ENCODE measurements at places on chromosomes 11 and 22.

DNA sequence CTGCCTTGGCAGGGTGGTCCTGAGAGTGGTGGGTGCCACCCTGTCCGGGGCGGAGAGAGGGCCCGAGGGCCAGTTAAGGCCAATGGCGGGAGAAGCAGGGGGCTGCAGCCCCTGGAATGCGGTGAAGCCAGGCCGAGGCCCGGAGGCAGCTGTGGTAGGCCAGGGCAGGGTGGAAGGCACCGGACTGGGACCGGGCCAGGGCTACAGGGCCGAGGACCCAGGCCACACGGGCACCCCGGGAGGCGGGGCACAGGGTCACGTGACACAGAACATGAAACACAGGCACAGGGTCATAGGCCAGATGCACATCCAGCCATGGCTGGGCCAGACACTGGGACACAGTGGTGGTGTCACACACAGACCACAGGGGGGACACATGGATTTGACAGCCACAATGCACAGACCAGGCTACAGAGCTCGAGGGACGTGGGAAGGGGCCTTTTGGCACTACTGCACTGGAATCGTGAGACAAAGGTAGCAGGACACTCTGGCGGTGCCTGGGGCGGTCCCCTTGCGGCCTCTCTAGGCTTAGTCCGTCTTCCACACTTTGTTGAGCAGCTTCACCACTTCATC, 2.8 kb downstream of the SLC25A1 start:
- DNase-seq: no peak

DNA sequence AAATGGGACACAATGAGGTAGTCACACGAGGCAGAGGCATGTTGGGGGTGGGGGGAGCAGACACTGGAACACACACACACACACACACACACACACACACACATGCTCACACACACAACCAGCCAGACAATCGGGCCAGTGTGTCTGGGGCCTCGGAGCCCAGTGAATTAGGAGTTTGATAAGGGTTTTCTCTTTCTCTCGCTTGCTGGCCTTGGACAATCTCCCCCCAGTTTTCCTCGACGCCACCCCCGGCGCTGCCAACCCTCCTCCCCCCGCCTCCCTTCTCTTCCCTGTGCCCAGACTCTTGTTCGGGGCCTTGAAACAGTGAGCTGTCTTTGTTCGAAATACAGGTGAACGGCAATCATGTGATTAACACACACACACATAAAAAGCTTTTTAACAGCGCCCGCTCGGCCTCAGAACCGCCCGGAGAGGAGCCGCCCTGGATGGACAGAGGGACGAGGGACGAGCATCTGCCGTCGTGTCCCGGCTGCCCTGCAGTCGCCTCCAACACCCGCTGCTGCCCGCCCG, 1.5 kb upstream of the SOX10 start:
- no peak for DNase-seq

GRCh38 chr22:26798462-26799065, 141.2 kb downstream of the MIAT start:
- DNase-seq: no peak

- DNase-seq: no peak
These were observed 36.0 kb downstream of the SYT13 start for GRCh38 chr11:45250035-45250718.

GRCh38 chr22:22087854-22088657, 105.5 kb upstream of the TOP3B start:
- no peak for DNase-seq

- peak; percentile 61 for DNase-seq
These were observed 10.7 kb downstream of the LSP1 start for GRCh38 chr11:1863352-1864216.

DNA sequence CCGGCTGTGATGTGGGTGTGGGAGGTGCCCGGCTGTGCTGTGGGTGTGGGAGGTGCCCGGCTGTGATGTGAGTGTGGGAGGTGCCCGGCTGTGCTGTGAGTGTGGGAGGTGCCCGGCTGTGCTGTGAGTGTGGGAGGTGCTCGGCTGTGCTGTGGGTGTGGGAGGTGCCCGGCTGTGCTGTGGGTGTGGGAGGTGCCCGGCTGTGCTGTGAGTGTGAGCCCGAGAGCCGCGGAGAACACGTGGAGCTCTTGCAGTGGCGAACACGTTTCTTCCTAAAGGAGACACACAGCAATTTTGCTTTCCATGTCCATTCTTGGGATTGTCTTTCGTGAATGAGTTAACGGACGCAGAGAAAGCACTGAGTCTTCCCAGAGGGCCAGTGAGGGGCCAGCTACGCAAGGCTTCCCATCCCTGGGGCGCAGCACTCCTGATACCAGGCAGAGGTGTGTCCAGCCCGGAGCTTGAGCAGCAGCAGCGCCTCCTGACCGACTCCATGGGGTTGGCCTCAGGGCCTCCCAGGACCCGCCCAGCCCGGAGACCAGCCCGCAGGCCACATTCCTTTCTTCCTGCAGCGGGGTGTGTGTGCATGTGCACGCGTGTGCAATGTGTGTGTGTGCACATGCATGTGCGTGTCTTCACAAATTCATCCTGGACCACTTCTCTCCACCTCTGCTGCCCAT, 245.0 kb upstream of the B3GAT1 start:
- DNase-seq: no peak

DNA sequence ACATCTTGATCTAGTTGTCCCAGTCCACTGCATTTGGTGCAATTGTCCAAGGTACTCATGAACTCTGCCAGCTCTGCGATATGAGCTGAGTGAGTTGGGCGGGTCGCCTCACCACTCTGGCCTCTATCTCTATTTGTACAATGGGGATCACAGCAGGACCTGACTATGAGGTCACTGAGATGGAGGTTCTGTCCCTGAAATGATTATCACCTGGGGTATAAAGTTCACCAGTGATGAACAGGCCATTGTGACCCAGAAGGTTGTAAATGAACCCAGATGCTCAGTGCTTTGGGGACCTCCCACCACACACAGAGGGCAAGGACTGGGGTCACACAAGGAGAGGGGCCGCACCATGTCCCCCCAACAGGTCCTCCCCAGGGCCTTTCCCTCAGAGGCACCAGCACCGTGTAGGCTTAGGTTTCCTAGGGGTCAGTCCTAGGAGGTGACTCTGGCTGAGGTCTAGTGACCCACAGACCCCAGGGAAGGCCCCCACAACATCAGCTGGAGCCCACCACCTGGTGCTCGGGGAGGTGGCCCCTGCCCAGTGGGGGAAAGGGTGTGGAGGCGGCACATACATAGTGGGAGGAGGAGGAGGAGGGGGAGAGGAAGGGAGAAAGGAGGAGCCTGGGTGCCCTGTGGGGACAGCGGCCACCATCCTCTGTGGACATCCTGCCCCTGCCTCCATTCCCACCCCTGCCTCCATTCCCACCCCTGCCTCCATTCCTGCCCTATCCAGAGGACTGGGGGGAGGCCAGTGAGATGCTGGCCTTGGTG, 25.0 kb upstream of the IGLL1 start:
- DNase-seq: no peak

DNA sequence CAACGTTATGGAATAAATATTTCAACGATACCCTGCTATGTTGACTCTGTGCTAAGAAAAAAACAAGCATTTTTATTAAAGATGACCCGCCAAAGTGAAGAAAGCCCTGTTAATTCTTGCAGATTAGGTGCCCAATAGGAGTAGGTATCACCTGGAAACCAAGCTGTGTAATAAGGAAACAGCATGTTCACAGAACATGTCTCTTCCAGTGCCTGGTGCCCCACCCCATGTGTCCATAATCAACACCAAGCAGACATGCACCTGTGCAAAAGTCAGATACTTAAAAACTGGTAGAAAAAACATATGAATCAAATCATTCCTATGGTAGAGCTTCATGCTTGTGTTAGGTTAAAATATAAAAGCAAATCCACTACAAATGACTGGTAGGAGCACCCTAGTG, 327.1 kb downstream of the SHANK2 start:
- no peak for DNase-seq

- DNase-seq: peak; percentile 35
These were observed at the start of gene SLC7A4 for GRCh38 chr22:21032037-21032867. Gene SLC7A4 (minus strand): TSS chr22:21032561. CDS start chr22:21031812, 749 bp downstream.

GRCh38 chr11:120231963-120232362, 8.0 kb upstream of the POU2F3 start:
- DNase-seq: no peak

DNA sequence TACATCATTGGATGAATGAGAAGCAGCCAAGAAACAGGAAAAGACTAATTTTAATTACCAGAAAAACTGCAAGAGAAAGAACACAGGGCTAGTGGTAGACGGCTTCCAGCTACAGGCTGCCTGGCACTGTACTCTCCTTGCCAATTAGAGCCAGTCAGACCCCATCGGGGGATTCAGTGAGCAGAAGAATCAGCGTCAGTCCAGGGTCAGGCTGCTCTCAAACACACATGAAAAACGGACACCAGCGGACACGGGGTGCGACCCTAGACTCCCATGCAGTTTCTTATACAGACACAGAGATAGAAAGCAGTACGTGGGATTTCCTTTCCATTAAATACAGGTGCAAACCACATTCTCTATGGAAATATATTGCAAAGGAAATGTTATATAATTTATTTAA, 1.1 kb upstream of the CNTN5 start:
- no peak for DNase-seq

DNA sequence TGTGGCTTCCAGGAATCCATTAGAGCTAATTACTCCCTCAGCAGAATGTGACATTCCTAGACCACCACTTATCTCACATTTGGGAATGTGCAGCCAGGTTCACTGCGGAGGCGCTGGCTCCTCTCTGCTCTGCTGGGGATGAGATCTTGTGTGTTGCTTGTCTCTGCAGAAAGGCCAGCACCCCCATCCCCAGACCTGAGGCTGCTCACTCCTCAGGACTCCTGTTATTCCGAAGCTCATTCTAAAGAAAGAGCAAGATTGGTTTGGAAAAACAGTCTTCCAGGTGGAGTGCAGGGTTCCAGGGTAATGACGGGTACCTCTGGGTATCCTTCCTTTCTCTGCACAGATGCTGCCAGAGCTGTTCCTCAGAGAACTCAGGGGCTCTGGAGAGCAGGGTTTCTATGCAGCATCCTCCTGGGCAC, 20.8 kb downstream of the RSPH14 start:
- DNase-seq: no peak

GRCh38 chr11:63405114-63405513, 35.5 kb downstream of the SLC22A9 start:
- DNase-seq: no peak

- no peak for DNase-seq
These were observed 4.8 kb downstream of the RTL6 start for GRCh38 chr22:44493206-44493605.

DNA sequence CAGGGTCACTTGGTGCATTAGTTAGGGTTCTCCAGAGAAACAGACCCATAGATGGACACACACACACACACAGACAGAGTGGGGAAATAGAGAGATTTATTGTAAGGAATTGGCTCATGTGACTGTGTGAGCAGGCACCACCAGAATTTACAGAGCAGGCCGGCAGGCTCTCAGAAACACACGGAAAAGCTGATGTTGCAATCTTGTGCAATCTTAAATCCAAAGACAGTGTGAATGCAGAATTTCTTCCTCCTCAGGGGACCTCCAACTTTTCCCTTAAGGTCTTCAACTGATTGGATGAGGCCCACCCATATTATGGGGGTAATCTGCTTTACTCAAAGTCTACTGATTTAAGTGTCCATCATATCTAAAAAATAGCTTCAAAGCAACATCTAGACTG, 49.8 kb downstream of the APIP start:
- no peak for DNase-seq

DNA sequence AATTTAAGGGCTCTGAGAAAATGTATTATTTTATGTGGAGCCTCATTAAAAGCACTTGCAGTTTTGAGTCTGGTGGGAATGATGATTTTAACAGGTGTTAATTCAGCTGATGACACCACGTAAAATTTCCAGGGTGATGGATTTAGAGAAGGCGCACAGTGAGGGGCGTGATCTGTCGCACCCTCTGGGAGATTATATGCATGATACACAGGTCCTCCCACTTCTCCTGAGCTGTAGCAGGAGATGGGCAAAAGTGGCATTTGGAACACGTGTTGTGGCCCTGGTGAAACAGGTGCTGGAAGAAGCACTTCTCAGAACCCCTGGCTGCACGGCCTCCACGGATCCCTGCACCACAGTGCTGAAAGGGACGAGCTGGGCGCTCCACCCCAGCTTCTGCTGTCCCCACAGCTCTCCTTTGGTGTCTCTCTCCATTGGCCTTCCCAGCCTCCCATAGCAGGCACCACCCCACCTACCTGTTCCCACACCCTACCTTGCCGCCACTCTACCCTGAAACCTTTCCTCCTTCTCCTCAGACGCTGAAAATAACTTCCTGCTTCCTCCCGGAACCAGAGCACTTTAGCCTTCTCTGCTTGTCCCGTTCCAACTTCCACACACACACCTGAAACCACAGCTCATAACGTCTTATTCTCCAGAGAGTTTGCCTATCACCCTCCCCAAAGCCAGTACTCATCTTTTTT, 6.9 kb upstream of the SORL1 start:
- no peak for DNase-seq

- no peak for DNase-seq
These were observed 11.5 kb upstream of the PEX26 start for GRCh38 chr22:18066181-18066859.

DNA sequence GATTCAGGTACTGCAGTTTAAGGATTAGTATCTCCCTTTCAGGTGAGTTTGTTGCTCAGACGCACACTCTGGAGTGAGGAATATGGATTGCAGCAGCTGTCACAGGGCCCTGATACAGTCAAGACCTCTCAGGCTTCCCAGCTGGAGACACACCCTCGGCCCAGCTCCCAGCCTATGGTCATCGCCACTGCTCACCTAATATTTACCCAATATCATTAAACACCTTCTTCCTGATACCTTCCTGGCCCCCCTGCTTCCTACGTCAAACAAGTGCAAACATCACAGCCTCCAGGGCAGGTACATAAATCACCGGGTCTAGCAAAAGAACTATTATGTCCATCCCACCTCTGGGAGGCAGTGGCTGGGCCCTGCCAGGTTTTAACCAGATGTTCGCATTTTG, 213.3 kb downstream of the MN1 start:
- DNase-seq: no peak

DNA sequence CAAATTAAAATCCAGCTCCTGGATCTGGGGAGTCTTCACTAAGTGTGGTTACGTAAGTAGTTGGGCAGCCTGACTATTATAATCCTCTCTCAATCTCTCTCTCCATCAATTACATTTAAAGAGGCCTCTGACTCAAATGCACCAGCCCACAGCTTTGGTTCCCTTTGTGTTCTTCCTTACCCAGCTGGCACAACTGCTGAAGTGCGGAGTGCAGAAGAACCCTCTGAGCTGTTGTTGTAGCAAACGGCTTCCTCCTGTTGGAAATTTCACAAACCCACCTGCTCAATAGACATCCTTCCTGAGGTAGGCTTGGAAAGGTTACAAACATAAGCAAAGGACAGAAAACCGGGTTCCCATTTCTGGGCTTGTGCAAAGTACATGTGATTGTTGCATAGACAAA, 17.0 kb upstream of the SORL1 start:
- DNase-seq: no peak

- no peak for DNase-seq
These were observed 1.4 kb downstream of the PI4KA start for GRCh38 chr22:20857247-20857643.

- no peak for DNase-seq
These were observed 15.3 kb downstream of the MICAL2 start for GRCh38 chr11:12125609-12126149.

DNA sequence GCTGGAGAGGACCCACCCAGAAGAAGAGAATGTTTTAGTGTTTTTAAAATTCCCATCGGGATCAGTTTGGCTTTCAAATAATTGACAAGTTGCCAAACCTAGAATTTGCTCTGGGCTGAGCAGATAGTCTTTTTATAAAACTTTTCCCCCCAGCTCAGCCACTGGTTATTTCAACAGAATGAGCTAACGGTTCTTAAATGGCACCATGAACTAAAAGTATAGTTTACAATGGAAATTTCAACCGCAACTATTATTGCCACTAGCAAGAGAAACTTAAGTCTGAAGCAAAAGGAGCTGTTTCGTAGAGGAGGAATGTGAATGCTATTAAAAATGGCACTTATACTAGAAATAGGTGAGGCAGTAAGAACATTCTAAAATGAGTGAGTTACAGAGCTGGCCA, 3.4 kb downstream of the DKK3 start:
- no peak for DNase-seq

Measured in cardiac muscle cell (in vitro differentiated cells and primary cell).